ENCODE measurements at places on chromosomes 6 and 20. TPM values are rescaled to one million over a fixed set of nuclear protein-coding genes. Genes with fewer than 3 reads are reported as not detected.

DNA sequence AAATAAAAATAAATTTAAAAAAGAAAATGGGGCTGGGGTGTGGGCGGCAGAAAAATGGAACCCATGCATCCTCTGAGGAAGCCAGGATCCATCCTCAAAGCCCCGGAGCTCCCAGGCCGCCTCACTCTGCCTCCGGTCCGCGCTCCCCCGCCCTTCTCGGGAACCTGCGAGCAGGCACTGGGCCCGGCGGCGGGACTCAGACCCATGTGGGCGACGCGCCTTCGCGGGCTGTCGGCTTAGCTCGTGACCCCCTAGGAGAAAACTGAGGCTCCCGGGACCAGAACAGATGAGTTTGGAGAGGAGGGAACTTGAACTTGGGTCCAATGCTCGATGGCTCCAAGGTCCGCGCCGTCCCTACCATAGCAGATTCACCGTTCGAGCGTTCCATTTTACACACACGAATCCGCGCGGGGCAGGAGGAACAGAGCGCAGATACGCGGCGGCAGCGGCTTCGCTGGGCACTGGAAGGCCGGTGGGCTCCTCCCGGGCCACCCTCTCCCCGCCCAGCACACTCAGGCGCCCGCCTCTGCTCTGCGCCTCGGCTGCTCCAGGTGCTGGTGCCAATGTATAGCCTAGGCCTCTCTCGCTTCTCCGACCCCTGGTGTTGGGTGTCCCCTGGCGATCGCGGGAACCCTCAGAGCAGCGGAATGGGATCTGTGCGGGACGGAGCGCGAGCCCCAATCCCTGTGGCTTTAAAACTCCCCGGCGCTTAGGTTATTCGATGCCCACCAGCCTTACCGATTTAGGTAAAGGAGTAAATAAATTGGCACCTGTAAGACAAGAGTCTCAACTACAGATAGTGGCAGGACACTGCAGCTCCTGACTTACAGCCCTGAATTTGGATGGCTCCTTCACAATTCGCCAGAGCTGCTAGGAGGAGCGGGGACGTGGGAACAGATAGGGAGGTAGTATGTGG, 39.2 kb downstream of the DPPA5 start:
- no peak for DNase-seq

DNA sequence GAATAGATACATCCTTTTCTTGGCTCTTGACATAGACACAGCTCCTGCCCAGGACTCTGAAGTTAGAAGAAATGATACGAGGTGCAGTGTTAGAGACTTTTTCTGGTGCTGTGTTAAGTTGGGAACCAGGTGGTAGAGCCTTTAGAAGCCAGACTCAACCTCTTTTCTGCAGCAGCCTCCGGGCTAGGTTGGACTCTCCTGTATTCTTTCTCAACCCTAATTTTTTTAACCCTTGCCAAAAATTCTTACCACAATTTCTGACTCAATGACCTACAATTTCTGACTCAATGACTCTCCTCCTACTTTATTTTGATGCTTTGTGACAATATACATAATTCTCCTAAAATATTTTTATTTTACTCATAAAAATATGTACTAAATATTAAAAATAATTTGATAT, 127.4 kb upstream of the PRL start:
- DNase-seq: no peak

DNA sequence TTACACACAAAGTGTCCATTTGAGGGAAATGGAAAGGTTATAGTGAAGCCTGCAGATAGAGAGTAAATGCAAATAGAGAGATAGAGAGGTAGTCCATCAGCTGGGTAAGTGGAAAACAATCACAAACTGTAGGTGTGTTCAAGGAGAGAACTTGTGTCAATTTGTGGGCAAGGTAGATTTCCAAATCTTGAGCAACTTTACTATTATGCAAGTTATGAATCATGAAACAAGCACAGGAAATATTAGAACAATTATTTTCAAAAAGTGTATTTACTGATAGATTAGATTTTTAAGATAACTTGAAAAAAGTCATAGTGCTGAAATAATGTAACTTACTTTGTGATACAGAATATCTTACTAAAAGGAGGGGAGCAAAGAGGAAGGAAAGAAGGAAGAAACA, 792.9 kb downstream of the EYS start:
- DNase-seq: no peak

DNA sequence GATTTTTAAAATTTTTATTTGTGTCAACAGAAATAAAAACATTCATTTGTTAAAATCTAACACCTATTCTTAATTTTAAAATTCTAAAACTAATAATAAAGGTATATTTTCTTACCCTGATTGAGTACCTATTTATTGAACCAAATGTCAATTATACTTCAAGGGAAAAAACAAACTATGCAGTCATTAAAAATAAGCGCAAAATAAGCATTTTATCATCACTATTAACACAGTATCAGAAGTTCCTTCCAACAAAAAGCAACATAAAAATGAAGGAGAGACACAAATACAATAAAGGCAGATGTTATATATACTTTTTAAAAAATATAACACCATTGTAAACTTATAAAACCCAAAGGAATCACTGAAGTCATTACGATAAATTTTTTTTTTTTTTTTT, 52.7 kb downstream of the ZHX3 start:
- DNase-seq: no peak

The ARHGAP18 gene
- total RNA-seq: 8.7 TPM

DNA sequence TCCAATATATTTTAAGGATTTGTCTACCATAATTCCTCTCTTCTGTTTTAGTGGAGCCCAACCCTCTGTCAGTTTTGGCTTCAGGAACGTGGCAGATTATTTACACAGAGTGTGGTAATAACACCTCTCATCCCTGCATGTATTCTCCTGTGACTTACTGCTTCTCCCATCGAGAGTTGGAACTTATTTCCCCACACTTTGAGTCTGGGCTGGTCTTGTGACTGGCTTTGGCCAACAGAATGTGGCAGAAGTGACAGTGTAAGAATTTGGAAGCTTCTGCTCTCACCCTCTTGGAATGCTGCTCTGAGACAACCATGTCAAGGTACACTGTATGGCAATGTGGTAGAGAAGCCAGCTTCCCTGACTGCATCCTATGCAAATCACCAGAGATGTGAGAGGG, 407.7 kb downstream of the EPM2A start:
- no peak for DNase-seq

GRCh38 chr6:69867639-69867976, 1.3 kb downstream of the COL19A1 start:
- DNase-seq: no peak

The HTR1E gene
- not detected for total RNA-seq

DNA sequence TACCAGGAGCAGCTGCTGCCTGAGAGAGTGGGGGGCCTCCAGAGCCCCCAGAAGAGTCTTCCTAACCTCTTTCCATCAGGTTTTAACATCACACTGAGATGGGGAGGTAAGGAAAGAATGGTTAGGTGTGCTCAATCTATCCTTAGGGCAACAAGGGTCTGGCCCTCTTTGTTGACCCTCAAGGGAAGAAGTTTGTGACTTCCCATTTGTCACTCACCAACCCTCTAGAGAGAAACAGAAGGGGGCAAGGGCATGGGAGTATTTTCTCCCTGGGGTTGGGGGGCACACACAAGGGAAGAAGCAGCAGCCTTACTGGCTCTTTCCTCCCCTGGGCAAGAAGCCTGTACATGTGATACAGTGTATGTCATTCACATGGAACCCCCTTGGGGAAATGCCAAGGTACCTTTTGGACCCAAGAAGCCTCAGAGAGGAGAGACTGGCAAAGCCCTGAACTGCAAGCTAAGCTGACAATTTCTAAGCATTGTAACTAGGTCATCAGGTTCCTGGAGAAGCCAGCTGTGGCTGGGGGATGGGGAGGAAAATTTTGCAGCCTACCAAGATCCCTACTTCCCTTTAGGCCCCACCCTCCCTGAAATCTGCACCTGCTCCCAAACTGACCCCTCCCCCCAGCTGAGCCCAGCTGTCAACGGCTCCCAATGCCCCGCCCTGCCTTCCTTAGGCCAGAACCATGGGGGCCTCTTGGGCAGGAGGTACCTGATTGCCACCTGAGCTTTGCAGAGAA, 14.5 kb downstream of the BCL2L1 start:
- no peak for DNase-seq

DNA sequence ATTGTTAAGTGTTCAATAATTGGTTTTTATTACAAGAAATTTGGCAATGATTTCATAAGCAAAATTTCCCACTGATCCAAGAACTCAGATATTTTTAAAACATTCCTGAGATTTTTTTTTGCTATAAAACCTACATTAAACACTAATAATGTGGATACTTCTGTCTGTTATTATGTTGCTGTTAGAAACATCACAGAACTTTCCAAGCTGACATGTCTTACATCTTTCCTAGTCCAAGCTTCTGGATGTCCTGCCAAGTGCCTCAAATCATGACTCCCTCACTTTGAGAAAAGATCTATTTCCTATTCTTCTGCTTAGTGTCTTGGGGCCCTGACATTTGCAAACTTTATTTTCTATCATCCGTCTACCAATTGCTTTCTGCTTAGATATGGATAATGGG, 110.8 kb downstream of the RFPL4B start:
- no peak for DNase-seq

GRCh38 chr20:61278296-61278695, 26.2 kb downstream of the CDH4 start:
- DNase-seq: no peak

GRCh38 chr6:167660944-167661551, 165.7 kb upstream of the AFDN start:
- no peak for DNase-seq

GRCh38 chr6:75855052-75855451, 106.0 kb downstream of the MYO6 start:
- DNase-seq: peak; percentile 9

The SLC4A11 gene
- total RNA-seq: 0.14 TPM

- DNase-seq: peak; percentile 52
Observed at GRCh38 chr6:30463651-30464618, 25.4 kb upstream of the HLA-E start.

DNA sequence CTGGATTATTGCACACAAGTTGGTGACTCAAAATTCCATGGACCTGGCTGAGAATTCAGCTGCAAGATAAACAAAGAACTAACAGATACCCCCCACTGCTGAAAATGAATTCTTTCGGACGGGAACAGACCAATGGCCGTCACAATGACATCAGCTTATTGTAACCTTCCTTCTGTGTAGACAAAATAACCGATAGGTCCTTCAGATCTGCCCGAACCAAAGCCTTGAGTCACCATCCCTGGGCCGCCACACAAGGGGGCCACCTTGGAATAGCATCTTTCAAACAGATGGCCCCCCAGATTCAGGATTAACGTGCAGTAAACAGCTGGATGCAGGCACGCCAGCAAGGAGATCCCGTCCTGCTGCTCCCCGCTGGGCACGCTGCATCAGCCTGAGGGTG, 214.0 kb upstream of the EXOC2 start:
- DNase-seq: no peak

GRCh38 chr6:125151700-125152099, 1.9 kb upstream of the TPD52L1 start:
- DNase-seq: no peak

The CDH4 gene
- 0.08 TPM for total RNA-seq

The GRM4 gene
- 0.12 TPM for total RNA-seq

The VWA7 gene
- total RNA-seq: 2.6 TPM

DNA sequence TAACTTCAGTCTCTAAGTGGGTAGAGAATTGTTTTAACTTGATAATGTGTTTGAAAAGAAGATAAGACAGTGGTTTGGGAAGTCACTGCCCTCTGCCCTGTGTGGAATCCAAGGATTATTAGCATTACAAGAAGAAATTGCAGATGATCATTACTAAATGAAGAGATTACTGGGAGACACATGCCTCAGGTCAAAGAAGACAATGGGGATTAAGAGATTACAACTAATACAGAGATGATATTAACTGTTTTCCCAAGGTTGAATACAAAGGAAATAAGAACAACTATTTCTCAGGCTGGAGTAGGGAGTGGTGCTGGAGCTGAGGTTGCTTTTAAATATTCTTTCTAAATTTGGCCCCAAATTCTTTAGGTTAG, 166.0 kb downstream of the TRMT11 start:
- no peak for DNase-seq

DNA sequence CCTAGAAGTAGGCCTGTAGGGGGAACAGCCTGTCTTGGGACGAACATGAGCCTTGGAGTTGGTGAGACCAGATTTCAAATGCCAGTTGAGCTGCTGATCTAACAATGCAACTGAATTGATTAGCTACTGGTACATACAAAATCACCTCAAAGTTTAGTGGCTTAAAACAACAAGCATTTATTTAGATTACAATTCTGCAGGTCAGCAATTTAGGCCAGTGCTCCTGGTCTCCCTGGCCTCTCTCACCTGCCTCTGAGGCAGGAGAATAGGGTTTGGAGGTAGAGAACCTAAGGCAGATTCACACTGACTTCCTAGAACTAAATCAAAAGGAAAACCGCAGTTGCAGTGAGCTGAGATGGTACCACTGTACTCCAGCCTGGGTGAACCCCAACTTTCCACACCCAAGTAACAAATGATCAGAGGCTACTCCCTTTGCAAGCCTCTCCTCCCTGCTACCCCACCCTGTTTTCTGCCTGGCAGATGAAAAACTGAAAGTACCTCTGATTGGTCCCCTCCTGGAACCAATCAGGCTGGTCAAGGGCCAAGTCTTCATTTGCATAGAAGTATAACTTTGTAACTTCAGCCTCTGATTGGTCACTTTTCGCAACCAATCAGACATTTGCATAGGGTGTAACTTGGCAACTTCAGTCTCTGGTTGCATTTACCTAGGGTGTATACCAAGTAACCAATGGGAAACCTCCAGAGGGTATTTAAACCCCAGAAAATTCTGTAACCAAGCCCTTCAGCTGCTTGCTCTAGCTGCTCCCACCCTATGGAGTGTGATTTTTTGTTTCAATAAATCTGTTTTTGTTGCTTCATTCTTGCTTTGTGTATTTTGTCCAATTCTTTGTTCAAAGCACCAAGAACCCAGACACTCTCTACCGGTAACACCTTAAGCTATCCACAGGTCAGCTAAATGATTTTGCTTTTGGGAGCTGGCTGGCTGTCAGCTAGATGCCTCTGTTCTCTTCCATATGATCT, 8.1 kb upstream of the UBR2 start:
- DNase-seq: no peak

DNA sequence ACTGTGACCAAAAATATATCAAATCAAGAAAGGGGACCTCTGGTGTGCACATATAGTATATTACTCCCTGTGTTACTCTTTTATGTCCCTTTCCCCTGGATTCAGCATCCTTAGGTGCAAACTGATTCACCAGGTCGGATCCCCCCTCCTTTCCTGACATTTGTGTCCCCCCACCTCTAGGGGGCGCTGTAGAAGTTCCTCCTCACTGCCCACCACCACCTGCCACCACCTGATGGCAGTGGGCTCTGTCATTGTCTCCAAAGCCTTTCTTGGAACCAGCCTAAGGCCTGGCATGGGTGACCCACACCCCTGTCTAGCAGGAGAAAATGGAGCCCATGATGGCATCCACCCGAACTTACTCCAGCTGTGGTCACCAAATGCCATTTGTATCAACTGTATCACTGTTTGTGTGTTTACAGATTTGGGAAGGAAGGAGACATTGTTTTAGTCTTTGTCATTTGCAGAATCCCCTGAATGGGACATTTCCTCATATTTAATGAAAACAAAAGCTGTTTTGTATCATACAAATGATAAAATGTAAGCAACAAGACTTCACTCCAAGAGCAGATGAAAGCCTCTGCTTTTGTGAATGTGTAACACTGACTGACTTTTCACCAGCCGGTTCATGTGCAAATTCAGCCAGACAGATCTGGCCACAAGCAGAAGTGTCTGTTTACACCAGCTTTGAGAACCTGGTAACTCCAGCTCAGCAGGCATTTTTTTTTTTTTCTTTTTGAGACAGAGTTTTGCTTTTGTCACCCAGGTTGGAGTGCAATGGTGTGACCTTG, 66.2 kb downstream of the ARMC2 start:
- DNase-seq: no peak

- no peak for DNase-seq
Observed at GRCh38 chr6:23503173-23503572, 622.8 kb upstream of the NRSN1 start.

The PROKR2 gene
- total RNA-seq: not detected

All from activated naive CD4-positive, alpha-beta T cell treated with anti-CD3 and anti-CD28 coated beads, Interleukin-2, amount 50 U/mL, for 72 hours (primary cell).